ENCODE measurements at places on chromosomes 16 and 17. TPM values are rescaled to one million over a fixed set of nuclear protein-coding genes. Genes with fewer than 3 reads are reported as not detected.

DNA sequence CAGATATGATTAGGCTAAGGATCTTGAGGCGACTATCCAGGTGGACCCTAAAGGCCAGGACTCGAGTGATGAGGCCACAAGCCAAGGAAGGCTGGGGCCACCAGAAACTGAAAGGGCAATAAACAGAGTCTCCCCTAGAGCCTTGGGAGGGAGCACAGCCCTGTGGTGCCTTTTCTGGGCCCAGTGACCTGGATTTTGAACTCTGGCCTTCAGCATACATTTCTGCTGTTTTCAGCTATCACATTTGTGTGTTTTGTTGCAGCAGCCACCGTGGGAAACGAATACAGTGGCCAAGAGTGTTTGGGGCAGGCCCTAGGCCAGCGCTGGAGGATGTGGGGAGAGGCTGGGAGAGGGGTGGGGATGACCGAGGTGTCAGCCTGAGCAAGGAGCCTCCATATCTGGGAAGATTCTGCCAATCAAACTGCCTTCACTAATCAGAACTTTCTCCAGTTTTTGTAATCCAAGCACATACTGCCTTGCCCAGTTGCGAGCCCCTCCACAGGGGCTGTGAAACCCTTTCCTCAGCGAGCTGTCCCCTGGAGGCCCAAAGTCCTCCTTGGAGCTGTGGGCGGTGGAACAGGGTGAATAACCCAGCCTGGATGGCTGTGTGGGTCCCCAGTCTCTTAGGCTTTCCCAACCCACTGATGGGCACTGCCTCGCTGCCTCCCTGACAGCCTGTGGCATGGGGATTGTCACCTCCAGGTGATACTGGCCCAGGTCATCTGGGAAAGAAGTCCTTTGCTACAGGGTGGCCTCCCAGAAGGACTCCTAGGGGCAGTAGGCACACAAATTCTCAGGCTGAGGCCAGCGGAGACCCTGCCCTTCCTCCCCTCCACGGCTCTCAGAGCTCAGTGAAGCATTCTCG lies 16.8 kb downstream of the B9D1 start:
- DNase-seq, result no peak

DNA sequence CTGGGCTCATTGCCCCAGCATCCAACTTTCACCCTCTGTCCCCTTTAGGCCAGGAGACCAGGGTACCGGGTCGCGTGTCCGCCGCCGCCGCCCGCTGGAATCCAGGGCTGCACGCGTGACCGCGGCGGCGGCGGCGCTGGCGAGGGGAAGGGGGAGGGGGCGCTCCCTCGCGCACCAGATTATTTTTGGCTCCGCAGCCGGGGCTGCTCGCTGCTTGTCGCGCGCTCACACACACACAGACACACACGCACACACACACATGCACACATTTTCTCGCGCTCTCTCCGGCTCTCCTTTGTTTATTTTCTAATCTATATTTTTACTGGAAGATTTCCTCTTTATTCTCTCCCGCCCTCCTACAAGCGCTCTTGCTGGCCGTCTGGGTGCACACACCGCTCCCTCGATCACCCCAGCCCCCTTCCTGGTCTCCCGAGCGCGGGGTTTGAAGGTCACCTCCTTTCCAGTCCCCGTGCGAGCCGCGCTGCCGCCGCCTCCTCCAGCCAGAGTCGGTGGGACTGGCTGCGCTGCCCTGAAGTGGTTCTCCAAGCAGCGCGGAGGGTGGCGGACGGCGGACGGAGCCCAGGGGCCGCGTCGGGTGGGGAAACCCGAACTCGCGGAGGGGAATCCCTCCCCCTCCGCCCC lies 921.4 kb upstream of the EEF2KMT start:
- DNase-seq, result no peak

DNA sequence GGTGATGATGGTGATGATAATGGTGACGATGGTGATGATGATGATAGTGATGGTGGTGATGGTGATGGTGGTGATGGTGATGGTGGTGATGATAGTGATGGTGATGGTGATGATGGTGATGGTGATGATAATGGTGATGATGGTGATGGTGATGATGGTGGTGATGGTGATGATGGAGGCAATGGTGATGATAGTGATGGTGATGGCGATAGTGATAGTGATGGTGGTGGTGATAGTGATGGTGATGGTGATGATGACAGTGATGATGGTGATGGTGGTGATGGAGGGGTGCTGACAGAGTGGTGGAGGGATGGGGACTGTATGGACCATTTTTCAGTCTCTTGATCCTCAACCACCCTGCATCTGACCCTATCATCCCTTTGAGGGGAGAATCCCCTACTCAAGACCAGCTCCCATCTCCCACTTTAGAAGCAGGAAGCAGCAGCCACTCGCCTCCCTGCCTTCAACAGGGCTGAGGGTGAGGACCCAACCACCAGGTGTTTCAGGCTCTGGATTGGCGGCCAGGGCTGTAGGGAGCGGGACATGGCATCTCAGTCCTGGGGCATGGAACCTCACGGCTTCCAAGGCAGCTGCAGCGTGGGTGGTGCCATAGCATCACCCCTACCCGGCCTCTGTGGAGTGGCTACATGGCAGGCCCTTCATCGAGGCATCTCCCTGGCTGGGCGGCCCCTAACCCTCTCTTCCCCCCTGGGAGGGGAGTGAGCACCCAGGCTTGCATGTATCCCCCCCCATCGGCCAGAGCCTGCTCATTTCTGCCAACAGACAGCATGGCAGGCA lies 4.5 kb downstream of the FSCN2 start:
- DNase-seq, result no peak

- DNase-seq, result no peak
Measured at GRCh38 chr16:57133886-57134285, 41.5 kb downstream of the CPNE2 start.

Gene SLC12A3
- not detected for total RNA-seq

Measured in left ventricle myocardium inferior (tissue), 1 donor.